Adipocyte (in vitro differentiated cells): ENCODE measurements at places on chromosomes 11 and 22.

DNA sequence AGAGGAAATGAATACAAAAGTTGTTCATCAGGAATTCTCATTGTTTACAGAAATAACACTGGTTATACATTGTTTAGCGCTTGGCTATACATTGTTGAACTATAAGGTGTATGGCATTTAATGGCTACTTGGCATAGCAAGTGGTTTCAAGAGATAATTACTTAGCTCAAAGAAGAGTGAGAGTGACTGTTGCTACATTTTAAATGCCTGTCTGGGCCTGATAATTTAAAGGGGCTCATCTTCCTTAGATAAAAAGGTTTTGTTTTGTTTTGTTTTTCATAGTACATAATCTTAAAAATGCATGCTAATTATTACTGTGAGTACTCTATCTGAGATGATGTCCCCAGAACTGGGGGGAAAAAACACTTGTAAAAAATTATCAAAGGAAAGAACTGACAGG, 1.5 kb upstream of the SMPD1 start:
- no peak for DNase-seq

DNA sequence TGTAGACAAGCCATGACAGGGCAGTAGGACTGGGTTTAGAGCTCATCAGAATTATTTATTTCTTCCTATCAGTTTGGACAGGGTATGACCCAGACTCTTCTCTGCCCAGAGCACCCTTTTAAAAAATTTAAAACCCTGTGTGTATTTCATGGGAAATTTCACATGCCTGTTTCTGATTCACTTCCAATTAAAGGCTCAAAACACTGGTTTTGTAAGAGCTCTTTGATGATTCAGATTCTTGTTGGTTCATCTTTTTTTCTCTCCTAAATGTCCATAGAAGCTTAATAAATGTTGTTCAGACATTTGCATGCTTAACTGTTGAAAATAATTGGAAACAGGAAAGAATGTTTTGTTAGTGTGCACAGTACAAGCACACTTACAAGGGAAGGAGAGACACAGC, 13.8 kb downstream of the FLI1 start:
- peak; percentile 69 for DNase-seq

- DNase-seq: peak; percentile 58
Measured at GRCh38 chr11:120532832-120533196, 21.3 kb downstream of the GRIK4 start.

DNA sequence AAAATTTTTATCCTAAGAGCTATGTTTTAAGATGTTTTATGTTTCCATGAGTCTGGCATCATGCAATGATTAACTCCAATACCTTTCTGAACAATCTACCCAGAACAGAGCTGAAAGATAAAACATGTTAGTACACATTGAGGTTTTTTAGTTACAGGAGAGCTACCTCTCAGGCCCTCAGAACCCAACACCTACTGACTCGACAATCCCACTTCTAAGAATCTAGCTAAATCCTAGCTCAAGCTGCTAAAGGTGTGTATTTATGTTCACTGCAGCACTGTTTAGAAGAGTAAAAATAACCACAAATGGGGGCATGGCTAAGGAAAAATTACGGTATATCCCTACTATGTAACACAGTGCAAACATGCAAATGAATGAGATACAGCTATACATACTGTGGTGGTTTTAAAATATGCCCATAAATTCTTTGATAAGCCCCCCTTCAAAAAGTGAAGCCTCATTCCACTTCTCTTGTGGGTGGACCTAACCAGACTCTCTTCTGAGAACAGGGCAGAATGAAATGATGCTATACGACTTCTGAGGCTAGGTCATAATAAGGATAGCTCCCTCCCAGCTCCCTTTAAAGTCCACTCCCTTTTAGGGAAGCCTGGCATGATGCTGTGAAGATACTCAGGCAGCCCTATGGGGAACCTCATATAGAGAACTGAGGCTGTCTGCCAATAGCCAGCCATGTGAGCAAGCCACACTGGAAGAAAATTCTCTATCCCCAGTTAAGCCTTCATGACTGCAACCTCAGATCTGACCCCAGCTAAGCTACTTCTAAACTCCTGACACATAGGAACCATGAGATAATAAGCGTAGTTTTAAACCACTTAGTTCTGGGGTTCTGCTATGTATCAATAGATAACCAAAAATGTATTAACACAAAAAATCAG, 29.5 kb downstream of the TMEM123 start:
- DNase-seq: no peak

GRCh38 chr11:27116684-27117083, 76.1 kb downstream of the BBOX1 start:
- DNase-seq: peak; percentile 34

GRCh38 chr11:98559961-98560360, 460.8 kb upstream of the CNTN5 start:
- DNase-seq: no peak

GRCh38 chr11:62108971-62109404, 14.8 kb upstream of the INCENP start:
- DNase-seq: peak; percentile 59

DNA sequence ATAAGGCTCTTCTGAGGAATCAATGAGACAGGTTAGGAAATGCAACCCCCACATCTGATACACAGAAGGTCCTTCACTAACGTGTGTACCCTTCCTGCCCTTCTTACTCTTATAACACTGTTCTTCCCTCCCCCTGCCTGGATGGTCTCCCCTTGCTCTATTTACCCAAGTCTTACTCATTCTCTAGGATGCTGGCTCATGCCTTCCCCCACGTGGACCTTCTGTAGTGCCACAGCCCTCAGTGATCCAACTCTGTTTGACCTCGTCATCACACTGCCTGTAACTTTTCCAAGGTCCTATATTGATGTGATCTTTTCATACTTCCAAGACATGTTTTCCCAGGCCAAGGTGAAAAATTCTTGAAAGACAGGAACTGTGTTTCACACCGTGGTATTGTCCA, 79.8 kb downstream of the C11orf58 start:
- no peak for DNase-seq

DNA sequence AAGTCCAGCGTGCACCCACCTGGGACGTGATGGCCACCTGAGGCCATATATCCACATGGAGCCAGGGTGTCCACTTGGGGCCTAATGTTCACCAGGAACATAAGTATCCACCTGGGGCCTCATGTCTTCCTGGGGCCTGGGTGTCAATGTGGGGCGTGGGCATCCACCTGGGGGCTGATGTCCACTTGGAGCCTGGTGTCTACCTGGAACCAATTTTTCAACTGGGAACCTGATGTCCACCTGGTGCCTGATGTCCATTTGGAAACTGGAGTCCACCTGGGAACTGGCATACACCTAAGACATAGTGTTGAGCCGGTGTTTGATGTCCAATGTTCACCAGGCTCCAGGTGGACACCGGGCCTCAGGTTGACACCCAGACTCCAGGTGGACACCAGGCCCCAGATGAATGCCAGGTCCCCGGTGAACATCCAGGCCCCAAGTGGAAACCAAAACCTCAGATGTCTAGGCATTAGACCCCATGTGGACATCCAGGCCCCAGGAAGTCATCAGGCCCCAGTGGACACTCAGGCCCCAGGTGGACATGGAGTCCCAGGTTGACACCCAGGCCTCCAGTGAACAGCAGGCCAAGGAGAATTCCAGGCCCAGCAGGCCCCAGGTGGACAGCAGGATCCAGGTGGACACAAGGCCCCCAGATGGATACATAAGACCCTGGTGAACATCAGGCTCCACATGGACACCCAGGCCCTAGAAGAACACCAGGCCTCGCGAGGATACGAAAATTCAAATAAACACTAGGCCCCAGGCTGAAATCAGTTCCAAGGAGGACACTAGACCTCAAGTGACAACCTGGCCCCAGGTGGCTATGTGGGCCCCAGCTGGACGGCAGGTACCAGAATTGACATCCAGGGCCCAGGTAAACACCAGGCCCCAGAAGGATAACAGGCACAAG, 56.0 kb upstream of the SEPTIN5 start:
- DNase-seq: no peak

DNA sequence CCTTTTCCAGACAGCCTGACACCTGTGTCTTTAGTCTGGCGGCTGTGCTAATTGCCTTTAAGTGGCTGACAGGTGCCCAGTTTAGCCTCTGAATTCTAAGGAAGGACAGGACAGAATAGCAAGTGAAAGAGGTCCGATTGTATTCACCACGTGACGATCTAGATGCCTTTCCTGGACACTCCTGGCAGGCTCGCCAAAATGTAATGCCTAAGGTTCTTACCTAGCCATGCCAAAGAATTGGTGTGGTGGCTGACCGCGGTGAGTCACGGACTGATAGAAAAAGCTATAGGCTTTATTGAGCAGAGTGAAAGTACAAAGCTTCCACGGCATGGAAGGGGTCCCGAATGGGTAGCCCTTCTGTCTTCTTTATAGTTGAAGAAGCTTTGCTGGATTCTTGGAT, 26.7 kb downstream of the ANKRD42 start:
- no peak for DNase-seq

DNA sequence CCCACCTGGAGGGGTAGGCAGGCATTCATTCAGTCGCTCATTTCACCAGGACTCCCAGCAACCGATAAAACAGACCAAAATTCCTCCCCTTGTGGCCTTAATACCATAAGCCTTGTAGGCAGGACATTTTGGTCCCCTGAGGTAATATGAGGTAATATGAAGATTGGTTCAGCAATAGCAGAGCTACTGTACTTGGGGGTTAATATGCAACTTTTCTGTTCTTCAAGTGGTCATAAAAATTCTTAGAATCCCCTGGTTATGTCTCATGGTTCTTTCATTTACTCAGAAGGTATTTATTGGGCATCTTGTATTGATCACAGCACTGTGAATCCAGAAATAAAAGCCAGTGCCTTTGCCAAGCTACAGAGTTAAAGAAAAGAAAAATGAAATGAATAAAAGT, 29.8 kb downstream of the SHISA8 start:
- no peak for DNase-seq

DNA sequence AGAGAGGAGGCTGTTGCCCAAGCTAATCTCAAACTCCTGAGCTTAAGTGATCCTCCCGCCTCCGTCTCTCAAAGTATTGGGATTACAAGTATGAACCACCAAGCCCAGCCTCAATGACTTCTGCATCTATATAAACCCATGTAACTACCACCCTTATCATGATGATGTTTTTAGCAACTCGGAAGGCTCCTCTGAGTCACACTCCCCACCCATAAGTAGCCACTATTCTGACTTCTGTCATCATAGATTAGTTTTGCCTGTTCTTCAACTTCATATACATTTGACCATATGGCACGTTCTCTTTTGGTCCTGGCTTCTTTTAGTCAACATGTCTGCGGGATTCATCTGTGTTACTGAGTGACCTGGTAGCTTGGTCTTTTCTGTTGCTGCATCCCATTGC, 6.4 kb upstream of the FOSL1 start:
- no peak for DNase-seq

DNA sequence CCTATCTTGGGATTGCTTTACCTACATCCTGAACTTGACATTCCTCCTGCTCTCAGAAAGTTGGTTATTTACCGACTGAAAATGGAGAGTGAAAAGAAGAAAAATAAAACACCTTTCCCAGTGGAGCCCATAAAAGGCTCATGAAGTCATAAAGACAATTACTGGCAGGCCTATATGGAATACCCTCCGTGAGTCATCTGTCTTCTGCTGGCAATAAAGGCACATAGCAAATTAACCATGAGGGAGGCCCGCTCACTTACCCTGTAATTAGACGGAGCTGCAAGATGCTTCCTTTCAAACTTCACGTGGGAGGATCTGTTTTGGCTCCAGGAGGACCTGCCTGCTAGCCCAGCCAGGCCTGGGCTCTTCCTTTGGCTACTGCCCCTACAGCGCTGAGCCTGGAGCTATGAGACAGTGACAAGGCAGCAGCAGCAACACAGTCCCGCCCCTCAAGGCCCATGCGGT, 540.4 kb downstream of the BUD13 start:
- no peak for DNase-seq

GRCh38 chr22:49628391-49629260, 199.0 kb downstream of the BRD1 start:
- no peak for DNase-seq

DNA sequence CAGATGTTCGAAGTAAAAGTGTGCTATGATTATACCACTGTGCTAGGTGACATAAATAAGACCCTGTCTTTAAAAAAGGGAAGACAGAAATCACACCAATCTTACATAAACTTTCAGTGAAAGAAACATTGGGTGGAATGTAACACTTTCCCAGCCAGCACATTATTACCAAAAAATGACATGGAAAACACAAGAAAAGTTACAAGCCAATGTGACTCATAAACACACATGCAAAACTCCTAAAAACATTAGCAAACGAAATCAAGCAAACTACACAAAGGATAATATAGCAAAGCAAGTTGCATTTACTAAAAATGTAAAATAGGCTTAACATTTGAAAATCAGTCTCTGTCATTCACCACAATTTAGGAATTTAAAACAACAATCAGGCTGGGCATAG, 47.0 kb downstream of the SBF2 start:
- DNase-seq: no peak

DNA sequence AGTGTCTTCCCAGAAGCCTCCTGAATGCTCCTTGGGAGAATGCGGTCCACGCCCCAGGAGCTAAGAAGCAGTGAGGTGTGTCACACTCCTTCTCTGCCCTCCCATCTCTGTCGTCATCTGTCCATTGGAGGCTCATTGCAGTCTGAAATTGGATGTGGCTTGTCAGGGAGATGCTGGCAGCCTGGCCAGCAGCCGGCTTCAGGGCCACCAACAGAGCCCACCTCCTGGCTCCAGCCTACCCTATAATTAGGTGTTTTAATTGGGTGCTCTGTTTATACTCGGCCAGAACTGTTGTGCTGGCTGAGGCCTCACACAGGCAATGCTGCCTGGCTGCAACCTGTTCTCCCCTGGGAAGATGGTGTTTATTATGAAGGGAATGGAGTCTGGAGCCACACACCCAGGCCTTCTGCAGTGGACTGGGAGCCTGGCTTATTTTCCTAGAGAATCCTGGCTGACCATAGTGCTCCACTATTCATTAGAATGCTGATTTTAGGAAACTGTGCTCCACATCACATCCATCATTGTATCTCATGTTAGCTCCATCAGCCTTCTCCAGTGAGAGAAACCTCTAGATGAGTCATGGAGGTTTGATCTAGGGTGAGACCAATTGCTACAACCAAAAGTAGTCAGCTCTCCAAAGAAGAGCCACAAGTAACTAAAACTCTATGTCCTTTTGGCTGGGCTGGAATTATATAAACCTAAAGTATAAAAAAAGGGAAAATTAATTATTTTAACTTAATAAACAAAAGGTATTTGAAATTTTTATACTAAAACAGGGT, 86.8 kb upstream of the CRTAM start:
- DNase-seq: no peak

- DNase-seq: no peak
Measured at GRCh38 chr22:33766091-33766490, 154.2 kb downstream of the LARGE1 start.

DNA sequence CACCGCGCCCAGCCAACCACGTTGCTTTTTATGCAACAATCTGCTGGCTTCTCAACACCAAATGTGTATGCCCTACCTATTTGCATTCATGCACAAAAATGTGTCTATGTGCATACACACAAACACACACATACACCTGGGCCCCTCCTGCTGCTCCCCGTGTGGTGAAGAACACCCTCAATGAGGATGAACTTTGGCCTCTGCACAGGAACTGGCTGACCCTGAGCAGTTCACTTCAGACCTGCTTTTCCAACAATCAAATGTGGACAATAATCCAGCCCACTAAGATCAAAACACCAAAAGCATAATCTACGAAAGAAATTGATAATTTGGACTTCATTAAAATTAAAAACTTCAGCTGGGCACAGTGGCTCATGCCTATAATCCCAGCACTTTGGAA, 25.3 kb upstream of the SLC35C1 start:
- DNase-seq: no peak

GRCh38 chr22:17257121-17258001, 38.1 kb upstream of the ADA2 start:
- DNase-seq: no peak
